ENCODE measurements at places on chromosomes 2 and 18.

- no peak for DNase-seq
Observed at GRCh38 chr2:7852546-7852945, 829.3 kb upstream of the ID2 start.

GRCh38 chr2:236969767-236970655 lies 115.7 kb upstream of the COPS8 start:
- no peak for DNase-seq

GRCh38 chr2:36255863-36256262 lies 99.7 kb upstream of the CRIM1 start:
- DNase-seq, result no peak

DNA sequence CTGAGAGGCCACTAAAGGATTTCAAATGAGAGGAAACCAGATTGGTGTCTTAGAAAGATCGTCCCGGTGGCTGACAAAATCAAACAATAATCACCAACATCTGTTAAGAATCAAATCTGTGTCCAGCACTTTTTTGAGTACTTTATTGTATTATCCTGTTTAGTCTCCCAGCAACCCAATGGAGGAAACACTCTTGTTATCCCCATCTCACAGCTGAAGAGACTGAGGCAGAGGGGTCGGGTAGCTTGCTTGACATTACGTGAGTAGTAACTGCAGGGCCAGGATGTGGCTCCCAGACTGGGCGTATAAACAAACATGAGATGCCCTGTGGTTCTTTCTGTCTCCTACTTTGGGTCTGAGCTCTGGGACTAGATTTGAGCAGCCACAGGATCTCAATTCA lies 76.0 kb downstream of the KLHL29 start:
- no peak for DNase-seq

DNA sequence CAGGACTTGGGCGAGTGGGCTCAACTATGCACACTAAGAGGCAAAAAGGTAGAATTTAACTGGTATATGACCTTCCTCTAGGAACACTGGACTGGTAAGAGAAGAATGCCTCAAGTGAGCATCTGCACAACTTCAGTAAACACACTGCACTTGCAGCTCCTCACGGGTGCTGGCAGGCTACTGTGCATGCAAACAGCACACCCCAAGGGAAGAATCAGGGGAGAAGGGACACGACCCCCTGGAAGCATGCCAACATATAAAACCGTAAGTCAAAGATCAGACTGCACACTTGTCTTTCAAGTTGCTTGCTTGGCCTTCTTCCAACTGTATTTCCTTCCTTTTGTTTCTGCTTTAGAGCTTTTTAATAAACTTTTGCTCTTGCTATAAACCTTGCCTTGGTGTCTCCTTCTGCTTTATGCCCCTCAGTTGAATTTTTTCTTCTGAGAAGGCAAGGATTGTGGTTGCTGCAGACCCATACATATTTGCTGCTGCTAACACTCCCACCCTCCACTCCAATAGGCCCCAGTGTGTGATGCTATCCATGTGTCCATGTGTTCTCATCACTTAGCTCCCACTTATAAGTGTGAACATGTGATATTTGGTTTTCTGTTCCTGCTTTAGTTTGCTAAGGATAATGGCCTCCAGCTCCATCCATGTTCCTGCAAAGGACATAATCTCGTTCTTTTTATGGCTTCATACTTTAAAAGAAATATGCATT lies 263.7 kb upstream of the SPOPL start:
- DNase-seq, result no peak

GRCh38 chr2:8431446-8432125 lies 250.3 kb upstream of the ID2 start:
- no peak for DNase-seq

DNA sequence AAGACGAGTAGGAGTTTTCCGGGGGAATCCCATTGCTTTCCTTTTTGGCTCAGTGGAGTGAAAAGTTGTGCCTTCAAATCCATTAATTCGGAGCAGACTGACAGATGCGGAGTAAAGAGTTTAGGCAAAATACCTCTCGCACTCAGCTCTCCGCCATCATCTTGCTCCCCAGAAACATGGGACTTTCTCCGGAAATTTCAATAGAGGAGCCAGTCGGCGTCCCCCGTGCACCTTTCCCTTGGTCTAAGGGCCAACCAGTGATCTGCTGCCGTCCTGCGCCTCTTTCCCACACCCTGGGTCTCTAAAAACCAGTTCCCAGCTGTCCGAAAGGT lies 318 bp downstream of the TYW5 start:
- DNase-seq, result no peak

GRCh38 chr2:206935991-206936842 lies 3.1 kb upstream of the CPO start:
- DNase-seq, result no peak

DNA sequence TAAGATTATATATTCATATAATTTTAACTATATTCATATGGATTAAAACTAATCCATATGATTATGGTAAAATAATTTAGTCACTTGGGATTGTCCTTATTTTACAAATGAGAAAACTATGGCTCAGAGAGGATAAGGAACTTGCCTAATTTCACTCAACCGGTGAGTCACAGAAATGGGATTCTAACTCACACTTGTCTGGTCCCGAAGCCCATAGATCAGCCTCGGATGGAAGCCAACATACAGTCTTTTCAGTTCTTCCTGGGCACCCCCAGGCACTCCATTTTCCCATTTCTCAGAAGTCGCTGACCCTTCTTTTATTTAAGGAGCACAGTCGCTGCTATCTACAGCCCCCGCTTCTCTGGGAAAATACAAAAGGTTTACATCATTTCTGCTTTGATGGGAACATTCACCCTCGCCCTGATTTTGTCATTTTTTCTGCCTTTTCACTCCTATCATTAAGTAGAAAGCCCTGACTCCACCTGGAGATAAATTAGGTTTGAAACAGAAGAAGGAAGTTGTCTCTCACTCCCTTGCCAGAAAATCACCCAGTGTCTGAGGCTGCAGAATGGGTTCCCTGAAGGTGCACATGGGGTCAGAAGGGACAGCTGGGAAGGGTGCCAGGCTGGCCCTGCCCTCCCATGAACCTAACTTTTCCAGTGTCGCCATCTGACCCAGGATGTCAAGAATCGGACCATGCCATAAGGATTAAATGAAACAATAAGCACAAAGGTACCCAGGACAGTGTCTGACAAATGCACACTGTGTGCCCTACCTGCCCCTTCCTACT lies 36.6 kb downstream of the CYP1B1 start:
- no peak for DNase-seq

DNA sequence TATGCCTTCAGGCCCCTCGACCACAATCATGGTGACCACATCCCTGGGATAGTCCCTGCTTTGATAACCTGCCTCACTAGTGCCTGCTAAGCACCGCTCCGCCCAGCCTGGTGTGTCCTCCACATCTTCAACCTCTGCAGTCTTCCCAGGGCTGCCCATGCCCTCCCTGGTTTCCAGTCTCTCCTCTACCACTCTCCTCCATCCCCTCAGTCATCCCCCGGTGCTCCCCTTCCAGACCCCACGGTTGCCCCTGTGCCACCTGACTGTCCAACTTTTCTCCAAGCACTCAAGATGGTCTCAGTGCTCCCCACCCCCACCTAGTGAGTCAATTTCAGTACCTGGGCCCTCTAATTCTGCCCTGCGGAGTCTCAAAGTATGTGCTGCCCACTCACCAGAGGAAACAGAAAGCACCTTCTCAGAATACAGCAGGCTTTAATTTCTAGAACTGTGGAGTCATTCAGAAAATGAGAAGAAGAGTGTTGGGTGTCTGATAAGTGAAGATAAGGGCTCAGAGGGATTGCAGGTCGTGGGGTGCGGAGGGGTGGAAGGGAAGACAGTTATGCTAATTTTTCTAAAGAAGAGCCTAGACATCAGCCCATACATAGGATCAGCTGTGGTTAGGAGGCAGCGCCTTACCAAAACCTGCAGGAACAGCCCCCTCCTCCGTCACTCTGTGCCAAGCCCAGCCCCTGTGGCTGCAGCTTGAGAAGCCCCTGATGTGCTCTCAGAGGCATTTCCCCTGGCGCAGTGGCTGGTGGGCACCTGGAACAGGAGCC lies 53.6 kb upstream of the CAB39 start:
- DNase-seq, result peak; percentile 72

DNA sequence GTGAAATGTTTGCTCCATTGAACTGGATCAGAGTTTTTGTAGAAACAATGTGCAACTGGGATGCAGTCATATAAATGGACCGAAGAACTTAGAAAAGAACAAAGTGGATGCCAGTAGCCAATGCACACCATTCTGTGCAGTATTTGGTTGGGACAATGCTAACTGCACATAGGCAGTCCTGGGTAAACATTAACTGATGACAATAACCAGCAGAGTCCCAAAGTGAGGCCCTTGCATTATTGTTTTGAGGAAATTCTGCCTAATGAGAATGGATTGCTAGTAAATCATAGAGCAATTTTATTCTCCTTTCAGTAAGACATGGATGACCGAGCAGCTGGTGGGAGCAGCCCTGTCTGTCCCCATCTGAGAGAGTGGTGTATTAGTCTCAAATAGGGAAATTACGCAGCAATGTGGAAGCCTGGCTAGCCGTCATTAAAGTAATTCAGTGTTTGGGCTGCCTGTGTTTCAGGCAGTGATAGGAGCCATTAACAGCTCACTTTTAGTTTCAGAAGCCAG lies 94.9 kb downstream of the KCTD1 start:
- DNase-seq, result no peak

- no peak for DNase-seq
Observed at GRCh38 chr18:59272221-59272888, 899 bp downstream of the RAX start.

- DNase-seq, result no peak
Observed at GRCh38 chr2:157345647-157346389, 20.2 kb upstream of the ERMN start.

DNA sequence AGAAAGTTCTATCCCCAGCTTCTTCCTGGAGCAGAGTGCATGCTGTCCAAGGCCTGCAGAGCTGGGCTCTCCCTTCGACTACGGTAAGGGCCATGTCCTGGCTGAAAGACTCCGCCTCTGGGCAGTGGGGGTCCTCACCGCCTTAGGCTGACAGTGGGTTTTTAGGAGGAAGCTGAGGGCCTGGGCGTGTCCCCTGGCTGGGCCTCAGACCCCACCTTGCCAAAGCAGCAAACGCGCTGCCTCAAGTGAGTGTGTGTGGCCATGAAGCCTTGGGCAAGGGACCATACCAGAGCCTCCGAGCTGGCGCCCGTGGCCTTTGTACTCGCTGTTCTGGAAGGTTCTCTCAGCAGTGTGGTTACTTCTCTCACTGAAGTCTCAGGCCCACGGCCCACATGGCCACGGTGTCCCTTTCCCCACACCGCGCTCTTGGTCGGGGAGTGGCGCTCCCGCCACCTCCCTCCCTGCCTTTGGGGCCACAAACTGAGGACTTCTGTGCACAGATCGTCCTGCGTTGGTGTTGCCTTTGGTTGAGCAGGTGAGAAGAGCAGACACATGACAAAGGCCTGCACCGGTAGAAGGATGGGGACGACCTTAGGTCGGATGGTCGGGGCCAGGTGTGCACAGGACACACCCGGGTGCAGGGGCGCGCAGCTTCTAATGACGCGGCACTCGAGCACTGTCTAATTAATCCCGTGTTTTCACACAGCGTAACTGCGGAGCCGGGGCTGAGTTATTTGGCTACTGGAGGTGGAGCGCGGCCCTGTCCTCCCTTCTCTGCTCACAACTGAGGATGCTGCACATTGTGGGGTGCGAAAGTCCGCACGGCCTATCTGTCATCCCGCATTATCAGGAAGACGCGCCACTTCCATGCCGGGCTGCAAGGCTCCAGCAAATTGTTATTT lies 121.6 kb downstream of the PTGR3 start:
- no peak for DNase-seq

DNA sequence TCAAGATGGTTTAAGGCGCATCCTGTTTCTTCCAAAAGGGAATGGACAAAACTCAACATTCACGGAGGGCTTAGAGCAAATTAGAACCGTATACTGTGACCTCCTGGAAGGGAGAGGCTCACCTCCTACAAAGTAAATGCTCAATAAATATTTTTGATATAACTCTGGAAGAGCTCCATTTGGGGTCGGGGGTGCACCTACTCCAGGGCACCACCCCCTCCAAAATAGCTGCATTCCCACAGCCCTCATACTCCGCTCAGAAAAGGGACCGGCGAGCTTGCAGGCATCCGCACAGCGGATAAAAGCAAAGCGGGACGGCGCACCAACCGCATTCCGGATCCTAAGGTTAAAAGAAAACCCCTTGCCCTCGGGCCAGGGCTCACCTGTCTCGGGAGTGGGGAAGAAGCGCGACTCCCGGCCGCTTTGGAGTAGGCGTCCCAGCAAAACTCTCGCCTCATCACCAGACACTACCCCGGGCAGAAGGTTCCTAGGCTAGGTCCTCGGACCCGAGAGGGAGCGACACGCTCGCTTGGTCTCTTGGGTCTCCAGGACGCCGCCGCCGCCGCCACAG lies 378 bp downstream of the WDPCP start:
- no peak for DNase-seq

- no peak for DNase-seq
Observed at GRCh38 chr2:40344364-40344763, 107.5 kb downstream of the SLC8A1 start.

DNA sequence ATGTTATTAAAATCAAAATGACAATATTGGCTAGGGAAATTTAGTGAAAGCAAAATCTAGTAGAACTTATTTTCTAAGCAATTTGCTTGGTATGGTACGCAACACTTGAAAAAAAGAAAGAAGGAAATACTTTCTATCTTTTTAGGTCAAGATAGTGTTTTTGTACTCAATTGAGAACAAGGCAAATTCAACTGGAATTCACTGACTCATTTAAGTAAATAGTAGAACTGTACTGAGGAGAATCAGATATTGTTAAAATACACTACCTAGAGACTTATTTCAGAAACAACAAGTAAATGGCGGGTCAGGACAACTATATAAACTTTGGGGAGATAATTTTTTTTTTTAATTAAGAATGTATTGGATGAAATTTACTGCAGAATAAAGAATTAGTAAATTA lies 18.9 kb downstream of the ZRANB3 start:
- DNase-seq, result no peak

GRCh38 chr18:36640021-36640952 lies 188.5 kb downstream of the TPGS2 start:
- DNase-seq, result no peak

DNA sequence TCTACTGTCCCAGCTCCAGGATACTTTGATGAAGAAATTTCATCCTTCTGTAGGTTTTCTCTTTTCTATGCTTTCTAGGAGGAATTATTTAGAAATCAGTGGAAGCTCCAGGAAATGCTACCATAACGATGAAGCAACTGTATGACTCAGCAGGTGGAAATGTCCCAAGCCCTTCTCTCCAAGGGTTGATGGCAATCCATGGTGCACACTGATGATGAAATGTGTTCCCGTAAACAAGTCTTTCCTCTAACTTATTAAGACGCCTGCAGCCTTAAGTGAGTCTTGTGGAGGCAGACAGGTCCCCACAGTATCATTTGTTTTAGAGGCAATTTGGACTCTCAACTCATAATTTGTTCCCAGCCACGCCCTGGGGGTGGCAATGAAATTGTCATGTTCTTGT lies 777.6 kb upstream of the SOX11 start:
- DNase-seq, result no peak

DNA sequence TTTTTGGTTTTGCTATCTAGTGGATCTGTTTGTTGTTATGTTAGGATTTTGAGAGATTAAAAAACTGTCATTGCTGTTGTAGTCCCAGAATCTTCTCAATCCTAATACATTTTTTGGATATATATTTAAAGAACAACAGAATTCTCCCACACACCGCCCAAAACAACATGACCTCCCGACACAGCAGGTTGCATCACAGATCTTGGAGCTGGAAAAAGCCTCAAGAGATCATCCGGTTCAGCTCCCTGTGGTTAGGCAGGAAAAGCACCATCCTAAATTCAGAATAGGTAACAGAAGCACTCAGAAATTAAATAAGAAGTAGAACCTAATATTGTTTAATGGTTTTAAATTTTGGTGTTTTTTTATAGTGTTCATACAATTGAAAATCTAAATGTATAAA lies 251.4 kb upstream of the STON1 start:
- DNase-seq, result no peak

GRCh38 chr18:59617468-59617932 lies 79.7 kb downstream of the CCBE1 start:
- no peak for DNase-seq
